ENCODE measurements at places on chromosomes 12 and 14. TPM values are rescaled to one million over a fixed set of nuclear protein-coding genes. Genes with fewer than 3 reads are reported as not detected.

Gene PRB2
- polyA plus RNA-seq = 0.28 TPM

GRCh38 chr12:53514628-53515290 is 7.5 kb upstream of the NPFF start:
- H3K4me1 ChIP-seq = no peaks in the 10 kb centered on the region
- no peaks in the 10 kb centered on the region for H3K27me3 ChIP-seq
- no peak overlapping the region for H3K4me3 ChIP-seq
- H3K27ac ChIP-seq = no peak overlapping the region
- no peak for DNase-seq

Gene CD69
- polyA plus RNA-seq = 12.3 TPM

Gene MEG3
- 248 TPM for polyA plus RNA-seq

DNA sequence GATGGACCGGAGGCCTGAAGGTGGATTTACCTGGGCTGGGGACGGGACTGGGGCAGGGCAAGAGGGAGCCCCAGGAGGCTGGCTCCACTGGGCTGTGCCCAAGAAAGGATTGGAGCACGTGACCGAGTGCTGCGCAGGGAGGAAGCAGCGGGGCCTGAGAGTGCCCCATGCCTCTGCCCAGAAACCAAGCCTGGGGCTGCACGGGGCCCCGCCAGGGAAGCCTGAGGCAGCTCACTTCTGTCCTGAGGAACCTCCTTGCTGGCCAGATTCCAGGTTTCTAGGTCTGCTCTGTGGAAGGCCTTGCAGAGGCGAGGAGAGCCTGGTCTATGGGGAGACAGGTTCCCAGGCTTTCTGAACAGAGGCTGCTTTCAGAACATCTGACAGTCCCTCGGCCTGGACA is 10.4 kb downstream of the NGB start:
- no peaks in the 10 kb centered on the region for H3K36me3 ChIP-seq
- H3K27me3 ChIP-seq = no peaks in the 10 kb centered on the region
- DNase-seq = no peak
- no peak overlapping the region for H3K4me3 ChIP-seq
- no peaks in the 10 kb centered on the region for H3K4me1 ChIP-seq

Gene TMED8
- 14.7 TPM for polyA plus RNA-seq

Gene OR6C70
- polyA plus RNA-seq = not detected

Gene MMP17
- 8.3 TPM for polyA plus RNA-seq

Gene IL23A
- 0.75 TPM for polyA plus RNA-seq

Gene ITPR2
- polyA plus RNA-seq = 12.5 TPM

Gene VIPAS39
- 26.0 TPM for polyA plus RNA-seq

- no peak overlapping the region for H3K27ac ChIP-seq
- no peaks in the 10 kb centered on the region for H3K36me3 ChIP-seq
- no peak overlapping the region for H3K4me3 ChIP-seq
- no peaks in the 10 kb centered on the region for H3K4me1 ChIP-seq
Measured at GRCh38 chr12:19115285-19115684, 14.2 kb upstream of the PLEKHA5 start.

- no peak for DNase-seq
- H3K4me3 ChIP-seq = peak within 1 kb of the TSS; percentile 45
- no peak within 1 kb of the TSS for H3K27ac ChIP-seq
- peaks cover 17% of the 10 kb centered on the region for H3K4me1 ChIP-seq
- peaks cover 100% of the 10 kb centered on the region for H3K27me3 ChIP-seq
- H3K36me3 ChIP-seq = no peaks in the 10 kb centered on the region
Measured at GRCh38 chr12:53972722-53973235, at the start of gene HOXC11. TSS of gene HOXC11 (plus strand) at chr12:53973126. CDS start at chr12:53973242, 116 bp downstream.

GRCh38 chr12:74818412-74818811 is 280.8 kb downstream of the ATXN7L3B start:
- peak; percentile 23 for DNase-seq
- no peak overlapping the region for H3K27ac ChIP-seq
- no peaks in the 10 kb centered on the region for H3K27me3 ChIP-seq
- H3K4me3 ChIP-seq = no peak overlapping the region
- H3K4me1 ChIP-seq = no peaks in the 10 kb centered on the region

GRCh38 chr14:33774161-33774560 is 176.7 kb downstream of the EGLN3 start:
- H3K27me3 ChIP-seq = no peaks in the 10 kb centered on the region
- no peaks in the 10 kb centered on the region for H3K4me1 ChIP-seq
- DNase-seq = no peak
- H3K36me3 ChIP-seq = no peaks in the 10 kb centered on the region

Gene C12orf50
- 0.04 TPM for polyA plus RNA-seq

GRCh38 chr14:56821177-56821576 is 10.9 kb upstream of the OTX2 start:
- no peak for DNase-seq
- H3K4me1 ChIP-seq = no peaks in the 10 kb centered on the region
- H3K4me3 ChIP-seq = no peak overlapping the region
- H3K27me3 ChIP-seq = peaks cover 57% of the 10 kb centered on the region
- no peak overlapping the region for H3K27ac ChIP-seq

GRCh38 chr12:58310809-58311622 is 369.6 kb downstream of the ATP23 start:
- no peaks in the 10 kb centered on the region for H3K4me1 ChIP-seq
- DNase-seq = peak; percentile 44
- H3K4me3 ChIP-seq = no peak overlapping the region
- H3K27me3 ChIP-seq = no peaks in the 10 kb centered on the region

DNA sequence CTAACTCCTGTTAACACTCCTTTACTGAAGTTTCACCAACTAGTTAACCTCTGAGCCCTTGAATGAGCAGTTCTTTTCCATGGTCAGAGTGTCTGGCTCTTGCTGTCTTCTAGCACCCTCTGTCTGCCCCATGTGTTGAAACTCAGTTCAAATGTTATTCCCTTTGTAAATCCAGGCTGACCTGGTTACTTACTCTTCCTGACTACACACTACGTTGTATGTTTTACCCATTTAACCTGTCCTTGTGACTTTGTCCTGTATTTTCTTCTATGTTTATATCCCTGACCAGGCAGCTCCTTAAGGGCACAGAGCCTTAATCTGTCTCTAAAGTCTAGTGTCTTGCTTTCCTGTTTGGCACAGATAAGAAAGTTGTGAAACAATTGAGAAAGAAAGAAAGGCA is 389.0 kb upstream of the RPL10L start:
- no peak overlapping the region for H3K4me3 ChIP-seq
- DNase-seq = peak; percentile 35
- H3K4me1 ChIP-seq = no peaks in the 10 kb centered on the region
- no peaks in the 10 kb centered on the region for H3K36me3 ChIP-seq

- peaks cover 10% of the 10 kb centered on the region for H3K4me1 ChIP-seq
- H3K36me3 ChIP-seq = peaks cover 13% of the 10 kb centered on the region
- H3K4me3 ChIP-seq = no peak overlapping the region
Measured at GRCh38 chr14:91267965-91268437, 23.5 kb upstream of the GPR68 start.

DNA sequence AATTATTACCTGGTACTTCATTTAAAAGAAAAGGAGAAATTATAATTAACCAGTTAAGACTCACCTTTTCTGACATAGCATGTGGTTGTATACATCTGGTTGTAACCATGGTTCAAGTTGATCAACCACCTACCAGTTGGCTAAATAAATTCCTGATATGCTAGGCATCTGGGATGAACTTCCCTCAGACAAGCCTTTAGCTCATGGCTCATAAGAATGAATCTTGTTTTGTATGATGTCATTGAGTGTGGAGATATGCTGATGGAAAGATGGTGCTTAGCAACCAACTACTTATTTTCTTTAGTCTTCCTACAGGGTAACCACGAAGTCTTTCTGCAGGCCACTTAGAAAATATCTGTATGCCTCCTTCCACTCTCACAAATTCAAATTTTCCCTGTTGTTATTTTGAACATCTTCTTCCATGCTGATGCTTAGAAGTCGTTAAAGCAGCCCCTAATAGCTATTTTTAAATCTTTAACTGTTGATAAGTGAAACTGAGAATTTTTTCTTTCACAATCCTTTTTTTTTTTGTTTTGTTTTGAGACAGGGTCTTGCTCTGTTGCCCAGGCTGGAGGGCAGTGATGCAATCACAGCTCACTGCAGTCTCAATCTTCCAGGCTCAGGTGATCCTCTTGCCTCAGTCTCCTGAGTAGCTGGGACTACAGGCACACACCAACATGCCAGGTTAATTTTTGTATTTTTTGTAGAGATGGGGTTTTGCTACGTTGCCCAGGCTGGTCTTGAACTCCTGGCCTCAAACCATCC is 51.9 kb upstream of the PTHLH start:
- no peaks in the 10 kb centered on the region for H3K27me3 ChIP-seq
- H3K4me3 ChIP-seq = no peak overlapping the region
- H3K4me1 ChIP-seq = no peaks in the 10 kb centered on the region
- H3K27ac ChIP-seq = no peak overlapping the region
- no peak for DNase-seq

- H3K36me3 ChIP-seq = no peaks in the 10 kb centered on the region
- peaks cover 57% of the 10 kb centered on the region for H3K4me1 ChIP-seq
Measured at GRCh38 chr12:67426067-67426466, 156.9 kb downstream of the CAND1 start.

- DNase-seq = peak; percentile 13
- no peaks in the 10 kb centered on the region for H3K36me3 ChIP-seq
- H3K4me1 ChIP-seq = no peaks in the 10 kb centered on the region
- no peak overlapping the region for H3K4me3 ChIP-seq
- H3K27ac ChIP-seq = no peak overlapping the region
Measured at GRCh38 chr14:69553252-69553651, 21.4 kb downstream of the CCDC177 start.

GRCh38 chr12:130337488-130338303 is at the start of gene PIWIL1:
TSS of gene PIWIL1 (plus strand) at chr12:130337887. CDS start at chr12:130342592, 4,705 bp downstream.
- H3K27me3 ChIP-seq = peaks cover 24% of the 10 kb centered on the region
- no peaks in the 10 kb centered on the region for H3K36me3 ChIP-seq
- H3K4me3 ChIP-seq = no peak within 1 kb of the TSS

DNA sequence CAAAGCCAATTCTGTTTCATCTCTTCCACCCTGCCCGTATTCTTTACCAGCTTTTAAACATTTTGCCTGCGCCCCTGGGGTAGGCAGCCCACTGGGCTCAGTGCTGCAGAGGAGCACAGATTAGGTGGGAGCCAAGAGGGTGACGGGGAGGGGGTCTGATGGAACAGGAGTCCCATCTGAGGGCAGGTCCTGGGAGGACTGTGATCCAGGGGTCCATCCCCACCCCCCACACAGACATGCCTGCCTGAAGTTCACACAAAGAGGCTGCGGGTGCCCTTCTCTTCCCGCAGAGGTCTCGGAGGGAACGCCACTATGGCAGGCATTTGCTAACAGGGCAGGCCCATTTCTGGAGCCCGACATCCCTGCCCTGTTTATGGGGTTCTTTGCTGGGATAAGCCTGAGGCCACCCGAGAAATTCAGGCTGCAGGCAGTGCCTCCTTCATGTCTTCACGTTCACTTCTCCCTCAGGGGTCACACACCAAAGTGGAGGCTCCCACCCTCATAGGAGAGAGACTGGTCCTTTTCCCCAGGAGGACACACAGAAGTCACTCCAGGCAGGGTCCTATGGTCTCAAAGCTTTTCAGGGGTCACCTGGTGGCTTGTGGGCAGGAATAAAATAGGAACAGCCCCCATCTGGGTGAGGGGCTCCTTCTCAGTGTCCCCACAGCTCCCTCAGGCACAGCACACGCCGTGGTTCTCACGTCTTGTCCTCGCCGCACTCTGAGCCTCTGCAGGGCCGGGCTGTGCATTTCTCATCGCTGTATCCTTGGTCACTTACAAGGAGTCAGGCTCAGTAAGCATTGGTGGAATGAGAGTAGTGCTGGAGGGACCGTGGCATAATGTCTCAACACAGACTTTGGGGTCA is 12.9 kb downstream of the VASH1 start:
- peaks cover 3% of the 10 kb centered on the region for H3K27me3 ChIP-seq
- peaks cover 20% of the 10 kb centered on the region for H3K4me1 ChIP-seq
- no peak overlapping the region for H3K27ac ChIP-seq
- no peak overlapping the region for H3K4me3 ChIP-seq
- H3K36me3 ChIP-seq = peaks cover 8% of the 10 kb centered on the region
- DNase-seq = no peak

- no peak overlapping the region for H3K27ac ChIP-seq
- no peak for DNase-seq
- no peak overlapping the region for H3K4me3 ChIP-seq
- H3K27me3 ChIP-seq = no peaks in the 10 kb centered on the region
Measured at GRCh38 chr14:44163946-44164345, 343.1 kb downstream of the FSCB start.

DNA sequence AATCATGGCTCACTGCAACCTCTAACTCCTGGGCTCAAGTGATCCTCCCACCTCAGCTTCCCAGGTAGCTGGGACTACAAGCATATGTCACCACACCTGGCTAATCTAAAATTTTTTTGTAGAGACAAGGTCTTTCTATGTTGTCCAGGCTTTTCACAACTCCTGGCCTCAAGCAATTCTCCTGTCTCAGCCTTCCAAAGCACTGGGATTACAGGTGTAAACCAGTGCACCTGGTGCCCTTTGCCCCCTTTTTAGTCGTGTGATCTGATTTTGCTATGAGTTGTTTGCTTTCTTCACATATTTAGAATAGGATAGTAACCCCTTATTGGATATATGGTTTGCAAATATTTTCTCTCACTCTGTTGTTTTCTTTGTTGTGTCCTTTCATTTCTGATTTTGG is 1.7 kb upstream of the RAD52 start:
- peak; percentile 70 for DNase-seq
- H3K4me1 ChIP-seq = peaks cover 13% of the 10 kb centered on the region
- H3K36me3 ChIP-seq = no peaks in the 10 kb centered on the region
- H3K27ac ChIP-seq = peak overlapping the region; percentile 57
- no peaks in the 10 kb centered on the region for H3K27me3 ChIP-seq

GRCh38 chr12:124480469-124481256 is 86.7 kb downstream of the NCOR2 start:
- H3K27me3 ChIP-seq = no peaks in the 10 kb centered on the region
- peaks cover 10% of the 10 kb centered on the region for H3K4me1 ChIP-seq
- no peak overlapping the region for H3K27ac ChIP-seq

Gene INHBE
- polyA plus RNA-seq = 0.28 TPM

Gene TSPAN19
- polyA plus RNA-seq = 0.09 TPM

DNA sequence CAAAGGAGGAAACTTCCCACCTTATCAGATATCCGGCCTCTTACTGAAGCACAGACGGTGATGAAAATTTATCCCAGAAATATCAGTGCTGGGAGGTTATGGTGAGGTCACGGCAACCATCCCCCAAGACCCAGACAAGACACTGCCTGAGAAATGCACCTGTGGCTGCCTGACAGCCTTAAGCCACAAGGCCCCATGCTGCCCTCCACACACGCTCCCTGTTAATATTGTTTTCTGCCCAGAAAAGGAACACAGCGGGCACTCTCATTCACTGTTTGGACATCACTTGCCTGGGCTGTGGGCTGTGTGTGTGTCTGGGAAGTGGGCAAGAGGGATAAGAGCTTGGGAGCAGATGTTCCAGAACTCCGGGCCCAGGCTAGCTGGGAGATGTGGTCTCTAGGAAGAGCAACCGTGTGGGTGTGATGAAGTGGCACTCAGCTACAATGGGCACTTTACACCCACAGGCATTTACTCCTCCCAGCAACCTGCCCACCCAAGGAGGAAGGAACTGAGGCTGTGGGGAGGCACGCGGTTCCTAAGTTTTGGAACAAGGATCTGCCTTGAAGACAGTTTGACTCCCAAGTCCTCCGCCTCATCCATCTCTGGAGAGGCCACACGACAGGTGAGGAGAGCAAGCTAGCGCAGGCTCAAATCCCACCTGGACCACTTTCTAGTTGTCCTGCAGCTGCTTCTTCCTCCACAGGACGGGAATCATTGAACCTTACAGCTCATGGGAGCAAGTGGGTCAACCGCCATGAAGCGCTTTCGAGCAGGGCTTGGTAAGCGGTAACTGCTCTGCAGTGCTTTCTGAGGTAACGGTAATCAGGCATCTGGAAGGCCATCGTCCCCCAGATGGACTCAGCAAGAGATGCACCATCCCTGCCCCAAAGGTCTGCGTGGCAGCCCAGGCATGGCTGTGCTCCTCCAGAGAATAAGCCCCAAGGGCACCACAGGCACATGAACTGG is 91.4 kb downstream of the CHGA start:
- DNase-seq = no peak
- H3K4me3 ChIP-seq = no peak overlapping the region
- peaks cover 38% of the 10 kb centered on the region for H3K36me3 ChIP-seq
- peaks cover 69% of the 10 kb centered on the region for H3K4me1 ChIP-seq
- no peaks in the 10 kb centered on the region for H3K27me3 ChIP-seq
- peak overlapping the region; percentile 88 for H3K27ac ChIP-seq
